ENCODE measurements at places on chromosomes 13 and 19. TPM values are rescaled to one million over a fixed set of nuclear protein-coding genes. Genes with fewer than 3 reads are reported as not detected.

The ZNF724 gene
- total RNA-seq: 12.1 TPM

The FGF22 gene
- not detected for total RNA-seq

DNA sequence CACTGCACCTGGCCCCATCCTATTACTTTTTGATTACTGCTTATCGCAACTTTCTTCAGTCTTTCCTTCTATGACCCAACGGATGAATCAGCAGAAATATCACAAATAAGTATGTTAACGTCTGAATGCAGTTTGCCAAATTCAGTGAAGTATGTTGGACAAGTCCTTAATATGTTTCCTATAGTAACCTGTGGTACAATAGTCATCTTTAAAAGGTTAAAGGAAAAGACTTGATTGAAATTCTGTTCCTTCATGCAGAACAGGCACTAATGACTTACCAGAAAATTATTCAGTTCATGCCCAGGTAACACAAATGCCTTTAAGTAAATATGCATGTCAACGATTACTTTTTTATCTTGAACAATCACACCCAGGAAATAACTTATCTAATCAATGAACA is 242.6 kb downstream of the KCTD12 start:
- no peak for DNase-seq

DNA sequence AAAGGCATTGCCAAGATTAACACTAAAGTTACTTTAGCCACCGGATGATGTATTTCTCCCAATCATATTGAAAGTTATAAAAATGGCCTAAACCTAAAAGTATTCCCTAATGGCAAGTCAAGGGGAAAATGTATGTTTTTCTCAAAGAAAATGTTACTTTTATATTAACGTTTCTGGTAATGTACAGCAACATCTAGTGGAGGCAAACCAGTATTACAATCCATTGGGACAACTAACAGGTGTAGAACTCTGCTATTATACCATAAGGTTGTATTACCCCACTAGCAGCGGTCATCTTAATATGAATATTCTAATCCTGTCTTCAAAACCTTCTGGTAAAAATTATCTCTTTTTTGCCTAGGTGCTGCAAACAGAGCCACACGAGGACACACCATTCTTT is 69.2 kb downstream of the ZNF100 start:
- DNase-seq: no peak

GRCh38 chr13:94657167-94657566 is 55.2 kb downstream of the SOX21 start:
- no peak for DNase-seq

GRCh38 chr13:41565216-41565615 is 107.9 kb downstream of the RGCC start:
- no peak for DNase-seq

DNA sequence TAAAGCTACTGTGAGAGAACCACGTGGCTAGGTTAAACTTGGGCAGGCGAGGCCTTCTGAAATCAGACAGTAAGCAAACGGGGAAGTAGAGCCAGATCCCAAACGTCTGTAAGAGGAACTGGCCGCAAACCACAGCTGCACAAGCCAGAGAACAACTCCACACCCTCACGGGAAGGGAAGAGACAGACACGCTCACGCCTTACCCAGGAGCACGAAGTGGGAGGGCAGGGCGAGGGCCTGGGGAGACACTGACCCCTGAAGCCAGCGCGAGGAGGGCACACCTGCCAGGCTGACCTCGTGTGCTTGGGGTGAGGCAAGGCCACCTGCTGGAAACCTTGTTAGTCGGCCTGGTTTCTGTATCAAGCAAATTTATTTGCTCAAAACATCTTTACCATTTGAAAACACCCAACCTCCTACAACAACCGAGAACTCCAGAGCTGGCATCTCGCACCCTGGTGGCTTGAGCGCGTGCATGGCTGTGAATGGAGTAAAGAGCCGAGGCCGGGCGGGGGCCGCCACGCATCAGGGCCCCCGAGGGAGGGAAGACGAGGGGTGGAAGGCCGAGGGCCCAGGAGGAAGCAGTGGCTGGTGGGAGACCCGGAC is 7.3 kb downstream of the POLR2E start:
- DNase-seq: no peak

DNA sequence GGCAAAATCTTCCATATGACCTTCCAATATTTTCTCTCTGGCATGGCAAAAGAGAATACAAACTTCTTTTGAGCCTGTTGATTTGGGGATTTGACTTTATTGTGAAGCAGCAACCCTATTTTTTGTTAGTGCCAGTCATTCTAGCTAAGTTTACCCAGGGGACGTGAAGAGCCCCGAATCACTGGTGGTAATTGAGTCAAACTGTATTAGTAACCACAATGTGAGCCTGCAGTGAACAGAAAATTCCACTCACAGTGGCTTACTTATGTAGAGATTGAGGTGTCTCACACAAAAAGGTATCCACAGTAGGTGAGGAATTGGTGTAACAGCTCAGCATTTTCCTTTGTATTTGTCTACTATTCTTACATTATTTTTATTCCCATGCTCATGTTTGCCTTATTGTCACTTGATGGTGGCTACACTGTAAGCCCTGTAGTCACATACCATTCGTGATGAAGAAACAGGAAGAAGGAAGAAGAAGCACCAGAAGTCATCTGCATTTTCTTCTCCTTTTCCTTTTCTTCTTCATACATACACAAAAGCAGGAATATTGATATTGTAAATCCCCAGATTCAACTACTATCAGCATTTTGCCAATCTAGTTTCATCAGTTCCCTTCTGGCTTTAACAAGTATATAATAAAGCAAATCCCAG is 33.3 kb upstream of the MYCBP2 start:
- no peak for DNase-seq

- DNase-seq: no peak
These were observed 621 bp downstream of the SOX21 start for GRCh38 chr13:94711561-94712286.

DNA sequence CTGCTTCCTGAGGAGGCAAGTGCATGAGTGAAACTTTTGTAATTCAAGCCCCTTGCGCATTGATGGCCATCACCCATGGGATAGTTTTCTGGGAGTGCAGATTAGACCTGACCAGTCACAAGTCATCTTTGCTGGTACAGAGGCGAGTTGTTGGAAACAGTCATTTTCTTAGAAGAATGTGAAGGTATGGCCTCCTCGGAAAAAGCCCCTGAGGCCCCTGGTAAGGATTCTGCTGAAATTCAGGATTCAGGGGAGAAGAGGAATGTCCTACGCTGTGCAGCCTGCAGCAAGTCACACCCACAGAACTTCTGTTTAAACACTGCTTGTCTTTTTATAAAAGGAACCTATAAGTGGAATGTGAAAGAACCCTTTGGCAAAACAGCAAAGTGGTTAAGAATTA is 11.0 kb upstream of the SPART start:
- no peak for DNase-seq

GRCh38 chr19:55437410-55437809 is 5.7 kb downstream of the SHISA7 start:
- no peak for DNase-seq

DNA sequence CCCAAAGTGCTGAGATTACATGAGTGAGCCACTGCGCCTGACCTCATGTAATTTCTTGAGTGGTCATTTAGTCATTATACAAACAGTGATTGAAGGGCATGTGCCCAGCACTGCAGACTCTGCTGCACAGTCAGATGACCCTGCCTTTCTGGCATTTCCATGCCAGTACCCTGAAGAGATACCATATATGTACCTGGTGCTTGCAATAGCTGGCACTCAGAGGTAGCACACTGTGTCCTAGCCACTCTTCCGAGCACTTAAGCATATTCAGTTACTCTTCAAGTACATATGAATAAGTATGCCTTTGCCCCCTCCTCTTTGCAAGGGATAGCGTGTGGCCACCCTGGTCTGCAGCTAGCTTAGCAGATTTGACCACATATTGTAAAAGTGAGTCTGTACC is 15.5 kb downstream of the STX10 start:
- DNase-seq: no peak

DNA sequence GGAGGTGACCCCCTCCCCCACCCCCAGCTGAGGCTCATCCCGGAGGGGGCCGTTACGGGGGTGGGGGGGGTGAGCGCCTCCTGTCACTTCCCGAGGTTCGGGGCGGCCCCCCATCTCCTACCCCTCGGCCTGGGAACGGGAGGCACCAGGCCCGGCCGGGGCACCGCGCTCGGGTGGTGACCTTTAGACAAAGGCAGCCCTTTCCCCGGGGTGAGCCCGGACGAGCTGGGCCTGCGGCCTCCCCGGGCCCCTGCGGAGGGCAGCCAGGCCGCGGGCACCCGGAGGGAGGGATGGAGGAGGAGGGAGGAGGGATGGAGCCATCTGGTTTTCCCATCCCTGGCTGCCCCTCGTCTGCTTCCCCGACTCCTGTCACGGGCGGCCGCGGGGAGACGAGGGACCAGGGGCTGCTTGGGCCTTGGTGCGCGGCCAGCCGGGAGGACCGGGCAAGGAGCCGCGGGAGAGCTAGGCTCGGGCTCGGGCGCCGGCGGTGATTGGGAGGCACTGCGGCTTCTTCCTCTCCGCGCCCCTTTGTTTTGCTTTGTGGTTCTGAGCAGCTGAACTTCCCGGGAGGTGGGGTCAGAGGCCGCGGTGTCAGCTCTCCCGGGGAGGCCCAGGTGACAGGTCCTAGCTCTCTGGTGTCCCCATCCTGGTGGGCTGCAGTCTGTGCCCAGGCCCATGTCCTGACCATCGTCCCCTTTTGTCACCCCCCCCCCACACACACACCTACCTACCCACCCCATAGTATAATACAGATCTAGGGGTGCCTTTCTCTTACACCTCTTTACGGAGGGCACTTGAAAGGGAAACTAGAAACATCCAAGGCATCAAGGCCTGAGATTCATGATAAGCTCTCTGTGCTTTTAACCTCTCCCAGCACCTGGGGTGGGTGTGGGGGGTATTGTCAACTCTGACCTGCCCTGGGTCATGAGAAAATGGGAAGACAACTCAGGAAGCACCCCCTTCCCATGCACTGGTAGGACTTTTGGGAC is 1.3 kb downstream of the BICRA start:
- DNase-seq: peak; percentile 55

The CPB2 gene
- total RNA-seq: not detected

DNA sequence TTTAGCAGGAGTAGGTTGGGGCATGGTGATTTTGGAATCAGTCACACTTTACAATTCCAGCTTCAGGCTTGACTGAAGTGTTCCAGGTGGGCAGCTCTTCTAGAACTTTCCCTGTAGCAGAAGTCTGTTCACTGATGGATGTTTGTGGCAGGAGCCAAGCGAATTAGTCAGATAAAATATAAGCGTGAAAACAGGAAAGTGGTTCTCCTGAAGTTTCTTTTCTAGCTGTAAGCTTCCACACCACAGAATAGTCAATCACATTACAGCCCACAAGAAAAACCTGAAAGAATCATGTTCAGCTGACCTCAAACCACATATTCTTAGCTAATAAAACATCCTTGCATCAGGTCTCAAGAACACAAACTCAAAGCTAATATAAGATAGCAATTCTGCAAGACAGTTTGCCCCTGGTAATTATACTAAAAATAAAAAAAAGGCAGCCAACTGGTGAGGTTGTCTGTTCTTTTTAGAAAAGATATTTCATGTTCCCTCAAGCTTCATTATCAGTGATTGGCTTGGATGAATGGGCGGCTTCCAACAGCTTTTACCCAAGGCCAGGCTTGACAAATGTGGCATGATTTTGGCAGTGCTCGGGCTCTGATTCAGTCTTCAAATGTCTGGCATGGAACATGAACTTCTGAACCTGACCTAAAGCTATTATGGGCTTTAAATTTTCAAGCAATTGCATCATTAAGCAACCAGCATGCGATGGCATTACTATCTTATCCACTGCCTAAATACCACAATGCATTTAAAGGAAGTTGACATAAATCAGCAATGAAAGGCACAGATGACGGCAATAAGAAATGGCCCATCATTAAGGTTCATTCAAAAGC is 136.8 kb downstream of the DCLK1 start:
- no peak for DNase-seq

DNA sequence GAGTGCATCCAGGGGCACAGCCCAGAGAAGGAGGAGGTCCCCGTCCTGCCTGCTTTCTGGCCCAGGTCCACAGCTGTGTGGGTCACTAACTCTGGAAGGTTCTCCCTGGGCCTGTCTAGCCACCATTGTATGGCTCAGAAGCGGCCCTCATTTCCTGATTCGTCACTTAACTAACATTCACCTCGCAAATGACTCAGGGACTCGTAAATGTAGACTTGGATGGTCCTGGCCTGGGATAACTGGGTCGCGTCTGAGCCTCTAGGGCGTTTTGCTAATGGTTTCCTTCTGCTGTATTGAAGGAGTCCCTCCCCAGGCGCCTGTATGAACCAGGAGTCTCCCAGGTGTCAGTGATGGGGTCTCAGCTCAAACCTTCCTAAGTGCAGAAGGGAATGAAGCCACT is 162.8 kb downstream of the ZNF536 start:
- no peak for DNase-seq
